Endothelial cell of umbilical vein (primary cell): ENCODE measurements at places on chromosomes 6 and 20. TPM values are rescaled to one million over a fixed set of nuclear protein-coding genes. Genes with fewer than 3 reads are reported as not detected.

Gene PRKN
- polyA plus RNA-seq: 0.06 and 0.10 TPM in 2 replicates

Gene SLC24A3
- not detected in 2 replicates for polyA plus RNA-seq

DNA sequence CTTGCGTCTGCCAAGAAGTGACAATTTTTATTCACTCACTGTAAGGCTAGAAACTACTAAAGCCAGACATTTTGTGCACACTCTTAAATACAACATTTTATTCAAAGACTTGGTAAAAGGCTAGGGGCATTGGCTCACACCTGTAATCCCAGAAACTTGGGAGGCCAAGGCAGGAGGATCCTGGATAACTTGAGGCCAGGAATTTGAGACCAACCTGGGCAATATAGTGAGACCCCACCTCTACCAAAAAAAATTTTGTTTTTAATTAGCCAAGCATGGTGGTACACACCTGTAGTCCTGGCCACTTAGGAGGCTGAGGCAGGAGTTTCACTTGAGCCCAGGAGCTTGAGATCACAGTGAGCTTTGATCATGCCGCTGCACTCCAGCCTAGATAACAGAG is 11.3 kb upstream of the SENP6 start:
- DNase-seq: no peak

DNA sequence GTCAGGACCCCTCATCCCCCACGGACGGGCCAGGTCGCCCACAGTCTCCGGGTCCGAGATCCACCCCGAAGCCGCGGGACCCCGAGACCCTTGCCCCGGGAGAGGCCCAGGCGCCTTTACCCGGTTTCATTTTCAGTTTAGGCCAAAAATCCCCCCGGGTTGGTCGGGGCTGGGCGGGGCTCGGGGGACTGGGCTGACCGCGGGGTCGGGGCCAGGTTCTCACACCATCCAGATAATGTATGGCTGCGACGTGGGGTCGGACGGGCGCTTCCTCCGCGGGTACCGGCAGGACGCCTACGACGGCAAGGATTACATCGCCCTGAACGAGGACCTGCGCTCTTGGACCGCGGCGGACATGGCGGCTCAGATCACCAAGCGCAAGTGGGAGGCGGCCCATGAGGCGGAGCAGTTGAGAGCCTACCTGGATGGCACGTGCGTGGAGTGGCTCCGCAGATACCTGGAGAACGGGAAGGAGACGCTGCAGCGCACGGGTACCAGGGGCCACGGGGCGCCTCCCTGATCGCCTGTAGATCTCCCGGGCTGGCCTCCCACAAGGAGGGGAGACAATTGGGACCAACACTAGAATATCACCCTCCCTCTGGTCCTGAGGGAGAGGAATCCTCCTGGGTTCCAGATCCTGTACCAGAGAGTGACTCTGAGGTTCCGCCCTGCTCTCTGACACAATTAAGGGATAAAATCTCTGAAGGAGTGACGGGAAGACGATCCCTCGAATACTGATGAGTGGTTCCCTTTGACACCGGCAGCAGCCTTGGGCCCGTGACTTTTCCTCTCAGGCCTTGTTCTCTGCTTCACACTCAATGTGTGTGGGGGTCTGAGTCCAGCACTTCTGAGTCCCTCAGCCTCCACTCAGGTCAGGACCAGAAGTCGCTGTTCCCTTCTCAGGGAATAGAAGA is 978 bp downstream of the HLA-A start:
- DNase-seq: peak; percentile 36

- DNase-seq: no peak
These were observed 684.6 kb downstream of the RFPL4B start for GRCh38 chr6:113031591-113032238.
